ENCODE measurements at places on chromosomes 11 and 22. TPM values are rescaled to one million over a fixed set of nuclear protein-coding genes. Genes with fewer than 3 reads are reported as not detected.

DNA sequence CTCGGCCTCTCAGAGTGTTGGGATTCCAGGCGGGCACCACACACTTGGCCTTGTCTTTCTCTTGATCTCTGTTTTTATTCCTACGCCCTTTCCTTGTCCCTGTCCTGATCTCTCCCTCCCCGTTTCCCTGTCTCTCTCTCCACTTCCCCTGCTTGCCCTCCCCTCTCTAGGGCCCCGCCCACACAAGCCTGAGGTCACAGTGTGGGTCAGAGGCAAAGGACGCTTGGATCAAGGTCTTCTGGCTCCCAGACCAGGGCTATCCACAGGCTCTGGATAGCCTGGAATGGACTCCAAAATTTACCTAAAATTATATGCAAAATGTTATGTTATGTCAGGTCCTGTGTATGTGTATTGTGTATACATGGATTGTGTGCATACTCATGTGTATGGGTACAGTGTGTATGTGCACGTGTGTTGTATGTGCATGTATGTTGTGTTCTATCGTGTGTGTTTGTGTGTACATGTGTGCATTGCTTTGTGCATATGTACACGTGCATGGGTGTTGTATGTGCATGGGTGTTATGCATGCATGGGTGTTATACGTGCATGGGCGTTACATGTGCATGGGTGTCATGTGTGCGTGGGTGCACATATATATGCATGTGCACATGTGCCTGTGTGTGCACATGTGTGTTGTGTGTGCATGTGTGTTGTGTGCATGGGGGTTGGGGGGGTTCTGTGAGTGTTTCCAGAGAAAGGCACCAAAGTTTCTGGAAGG is 38.3 kb downstream of the TP53I11 start:
- DNase-seq: no peak

DNA sequence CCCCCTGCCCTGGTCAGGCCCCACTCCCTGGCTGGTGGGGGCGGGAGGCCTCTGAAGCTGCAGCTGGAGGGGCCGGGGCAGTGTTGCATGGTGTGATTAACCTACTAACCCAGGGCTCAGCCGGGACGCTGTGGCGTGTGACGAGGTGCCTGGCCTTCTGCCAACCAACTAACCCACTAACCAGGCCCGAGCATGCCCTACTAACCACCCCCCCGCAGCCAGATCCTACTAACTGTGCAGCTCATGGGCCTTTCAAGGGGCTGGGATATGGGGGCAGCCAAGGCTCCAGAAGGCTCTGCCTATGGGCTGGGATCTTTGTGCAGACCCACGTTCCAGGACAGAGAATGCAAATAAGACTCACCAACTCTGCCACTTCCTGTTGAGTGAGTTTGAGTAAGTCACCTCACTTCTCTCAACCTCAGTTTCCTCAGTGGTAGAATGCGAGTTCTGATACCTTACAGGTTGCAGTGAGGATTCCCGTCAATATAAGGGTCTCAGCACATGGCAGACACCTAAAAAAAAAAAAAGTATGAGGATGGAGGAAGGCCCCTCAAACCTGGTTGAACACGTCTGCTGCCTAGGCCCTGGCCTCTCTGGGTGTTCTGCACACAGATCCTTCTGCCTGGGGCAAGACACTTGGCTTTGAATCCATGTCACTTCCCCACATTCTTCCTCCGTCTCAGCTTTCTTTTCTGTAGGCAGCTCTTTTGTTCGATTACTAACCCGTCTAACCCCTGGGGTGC is 14.1 kb downstream of the MIAT start:
- DNase-seq: no peak

- no peak for DNase-seq
Measured at GRCh38 chr11:45560913-45561281, 104.5 kb downstream of the CHST1 start.

GRCh38 chr11:84319863-84320262 is 1033.7 kb upstream of the CCDC90B start:
- DNase-seq: no peak

- DNase-seq: no peak
Measured at GRCh38 chr11:128764424-128765095, 70.7 kb downstream of the FLI1 start.

DNA sequence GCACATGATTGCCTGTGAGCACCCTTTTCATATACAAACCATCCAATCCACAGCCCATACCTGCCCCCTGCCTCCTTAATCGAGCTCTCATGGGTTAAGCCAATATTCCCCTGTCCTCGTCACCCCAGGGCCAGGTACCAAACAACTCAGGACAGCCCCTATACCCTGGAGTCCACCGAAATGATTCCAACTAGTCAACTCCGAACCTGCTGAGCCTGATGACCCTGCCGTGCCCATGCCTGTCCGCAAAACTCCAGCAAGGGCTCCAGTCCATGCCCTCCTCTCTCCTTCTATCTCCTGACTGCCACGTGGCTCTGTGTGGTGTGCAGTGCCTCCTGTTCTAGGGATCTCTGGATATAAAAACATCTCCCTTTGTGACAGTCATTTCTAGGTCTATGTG is 35.5 kb upstream of the SYT13 start:
- DNase-seq: no peak

OR4D5 gene
- not detected for total RNA-seq

FGF3 gene
- total RNA-seq: not detected

DNA sequence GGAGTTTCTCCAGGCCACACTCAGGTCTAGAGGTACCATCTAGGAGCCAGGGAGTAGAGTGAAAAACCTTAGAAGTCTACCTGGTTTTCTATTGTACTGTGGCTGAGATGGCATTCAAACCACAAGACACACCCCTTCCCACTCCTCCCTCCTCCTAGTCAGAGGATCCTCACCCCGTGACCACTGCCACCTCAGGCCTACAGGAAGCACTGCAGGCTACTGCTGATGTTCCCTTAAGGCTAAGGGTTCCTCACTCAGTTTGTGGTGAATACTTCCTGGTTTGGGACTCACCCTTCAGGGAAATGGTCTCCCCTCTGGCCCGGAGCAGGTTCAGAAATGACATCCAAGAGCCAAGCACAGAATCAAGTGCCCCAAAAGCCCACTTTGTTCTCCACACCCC is 1293.9 kb downstream of the JRKL start:
- DNase-seq: no peak

TRIM49D1 gene
- not detected for total RNA-seq

- DNase-seq: no peak
Measured at GRCh38 chr11:1825039-1825740, 9.6 kb upstream of the SYT8 start.

DNA sequence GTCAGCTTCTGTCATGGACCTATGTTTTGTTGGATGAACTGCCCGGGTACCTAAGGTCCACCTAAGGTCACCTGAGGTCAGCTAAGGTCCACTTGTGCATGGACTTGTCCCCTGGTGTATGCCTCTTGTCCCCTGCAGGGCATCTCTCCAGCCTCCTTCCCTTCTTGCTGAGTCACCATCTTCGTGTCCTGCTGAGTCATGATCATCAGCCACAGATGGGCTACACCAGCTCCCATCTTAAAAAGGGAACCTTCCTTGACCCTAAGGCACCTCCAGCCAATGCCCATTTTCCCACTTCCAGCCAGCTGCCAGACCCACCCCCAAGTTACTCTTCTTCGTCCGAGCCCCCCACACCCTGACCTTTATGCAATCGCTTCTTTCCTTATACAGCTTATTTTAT is 544.9 kb downstream of the TBC1D22A start:
- DNase-seq: no peak
